ENCODE measurements at places on chromosomes 7 and 10.

GRCh38 chr7:152336754-152337368 lies 98.9 kb downstream of the KMT2C start:
- no peak for DNase-seq

GRCh38 chr10:104505521-104506042 lies 135.5 kb upstream of the SORCS3 start:
- no peak for DNase-seq

- DNase-seq: no peak
These were observed 335.1 kb downstream of the XPNPEP1 start for GRCh38 chr10:109588259-109588658.

GRCh38 chr7:108294595-108294994 lies 161.6 kb downstream of the NRCAM start:
- no peak for DNase-seq

GRCh38 chr10:11451640-11452260 lies 159.7 kb downstream of the USP6NL start:
- no peak for DNase-seq

DNA sequence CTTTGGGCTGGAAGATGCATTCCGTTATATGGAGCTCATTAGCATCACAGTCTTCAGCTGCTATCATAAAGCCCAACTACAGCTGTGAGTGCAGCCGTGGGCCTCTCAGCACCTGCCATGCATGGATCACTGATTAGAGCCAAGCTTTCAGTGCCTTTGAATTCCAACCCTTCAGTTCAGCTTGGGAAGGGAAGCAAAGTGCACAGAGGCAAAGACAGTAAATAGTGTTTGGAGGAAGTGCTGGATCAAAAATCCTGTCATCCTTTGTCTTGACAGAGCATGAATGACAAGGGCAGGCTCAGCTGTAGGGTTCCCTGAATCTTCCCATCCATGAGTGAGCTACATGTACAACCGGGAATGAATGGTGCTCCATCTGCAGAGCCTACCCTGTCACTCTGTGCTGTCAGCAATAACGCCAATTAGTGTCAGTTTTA lies 153.7 kb downstream of the DNAJB9 start:
- DNase-seq: peak; percentile 7

DNA sequence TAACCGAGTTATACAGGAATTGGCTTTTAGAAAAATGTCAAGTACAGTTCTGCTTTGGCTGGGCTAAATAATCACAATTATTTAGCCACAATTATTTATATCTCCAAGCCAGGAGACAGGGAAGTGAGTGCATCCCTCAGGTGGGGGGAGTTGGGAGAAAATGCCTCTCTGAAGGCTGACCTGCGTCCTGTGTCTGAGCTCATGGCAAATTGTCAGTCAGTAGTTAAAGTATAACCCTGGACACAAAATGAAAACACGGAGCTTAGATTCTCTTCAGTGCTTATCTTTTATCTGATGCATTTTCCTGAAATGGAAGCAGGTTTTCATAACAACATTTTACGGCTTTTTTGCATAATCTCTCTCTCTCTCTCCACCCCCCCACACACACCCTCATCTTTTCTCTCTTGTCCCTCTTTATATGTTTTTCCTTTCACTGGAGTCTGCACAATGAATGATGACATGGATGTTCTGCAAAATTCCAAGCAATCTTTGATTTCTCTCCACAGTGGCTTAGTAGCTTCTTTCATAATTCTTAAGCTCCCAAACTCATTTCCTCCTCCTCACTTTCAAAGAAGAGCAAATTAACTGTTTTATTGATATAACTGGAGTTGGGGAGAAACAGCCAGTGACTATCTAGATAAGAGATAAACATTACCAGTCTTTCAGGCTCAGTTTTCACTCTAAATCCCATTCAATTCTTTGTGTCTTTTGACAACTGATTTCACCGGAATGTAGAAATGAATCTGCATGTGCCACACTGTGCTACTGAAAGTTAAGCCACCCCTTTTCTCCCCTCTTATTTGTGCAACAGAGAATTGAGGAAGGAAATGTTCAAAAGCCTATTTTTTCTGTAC lies 521.4 kb upstream of the GHITM start:
- DNase-seq: no peak

DNA sequence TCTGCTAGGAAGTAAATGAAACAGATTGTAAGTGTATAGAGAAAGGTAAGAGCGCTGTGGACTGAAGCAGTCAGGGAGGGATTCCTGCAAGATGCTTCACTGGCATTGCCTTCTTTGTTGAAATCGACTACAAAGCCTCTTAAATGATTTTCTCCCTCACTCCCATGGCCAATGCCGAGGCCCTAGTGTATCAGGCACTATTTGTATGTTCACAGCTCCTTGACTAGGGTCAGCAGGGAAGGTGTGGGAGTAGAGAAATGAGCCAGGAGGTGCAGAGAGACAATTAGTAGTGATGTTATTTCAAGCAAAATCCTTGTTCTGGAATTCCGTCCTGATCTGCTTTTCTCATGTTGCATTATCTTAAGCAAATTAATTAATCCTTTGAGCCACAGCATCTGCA lies 22.9 kb upstream of the DUSP5 start:
- DNase-seq: no peak

- no peak for DNase-seq
These were observed 16.3 kb downstream of the BRI3 start for GRCh38 chr7:98297626-98298286.

DNA sequence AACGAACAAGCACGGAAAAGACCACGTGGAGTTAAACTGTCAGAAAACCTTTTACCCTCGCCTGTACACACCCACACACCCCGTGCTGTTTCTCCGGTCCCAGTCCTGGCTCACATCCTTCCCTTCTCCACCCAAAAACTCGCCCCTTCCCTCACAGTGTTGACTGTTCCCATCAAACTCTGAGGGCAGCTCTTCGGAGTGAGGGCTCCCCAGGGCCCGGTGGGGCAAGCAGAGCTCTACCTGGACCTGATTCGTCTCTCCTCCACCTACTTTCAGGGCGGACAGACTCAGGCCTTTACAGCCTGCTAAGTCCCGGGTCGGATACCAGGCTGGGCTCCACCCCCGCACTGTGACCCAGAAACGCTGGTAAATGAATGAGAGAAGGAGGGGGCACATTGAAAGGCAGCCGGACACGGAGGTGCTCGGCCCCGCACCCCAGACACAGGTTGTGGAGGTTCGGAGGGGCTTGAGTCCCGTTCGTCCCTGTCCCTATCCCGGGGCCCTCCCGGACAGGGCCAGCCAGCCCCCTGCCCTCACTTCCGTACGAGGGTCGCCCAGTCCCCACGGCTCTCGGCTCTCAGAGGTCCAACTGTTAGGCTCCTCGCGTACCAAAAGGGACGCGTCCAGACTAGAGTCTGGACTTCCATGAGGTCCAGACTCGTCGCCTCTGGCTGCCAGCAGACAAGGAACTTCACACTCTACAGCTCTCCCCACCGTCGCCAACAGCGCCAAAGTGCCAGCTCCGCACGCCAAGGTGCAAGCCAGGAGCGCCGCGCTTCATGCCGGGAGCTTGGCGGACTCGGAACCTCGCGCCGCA lies 31.7 kb upstream of the ASL start:
- DNase-seq: no peak

- DNase-seq: no peak
These were observed 78.0 kb downstream of the WDR37 start for GRCh38 chr10:1134156-1134555.

DNA sequence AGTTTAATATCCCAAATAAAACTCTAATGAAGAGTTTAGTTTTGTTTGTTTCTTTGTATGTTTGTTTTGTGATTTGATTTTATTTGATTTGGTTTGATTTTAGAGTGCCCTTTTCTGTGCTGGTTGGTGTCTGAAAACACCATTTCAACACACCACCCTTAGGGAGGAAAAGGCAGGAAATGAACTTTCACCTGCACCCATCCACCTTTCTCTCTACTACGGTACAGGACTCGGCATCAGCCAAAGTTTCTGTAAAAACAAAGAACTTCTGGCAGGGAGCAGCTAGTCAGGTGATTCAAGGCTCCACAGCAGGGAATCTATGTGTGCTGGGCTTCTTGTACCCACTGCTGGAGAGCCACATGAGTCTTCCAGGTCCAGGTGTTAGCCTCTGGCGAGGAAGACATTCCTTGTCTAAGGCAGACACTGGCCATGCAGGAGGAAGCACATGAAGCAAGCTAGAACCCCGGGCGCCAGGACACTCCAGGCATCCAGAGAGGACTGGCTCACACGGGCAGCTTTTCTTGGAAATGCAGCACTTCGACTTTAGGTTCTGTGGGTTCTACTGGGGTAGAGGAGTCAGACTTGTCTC lies 22.1 kb upstream of the STK17A start:
- DNase-seq: no peak

DNA sequence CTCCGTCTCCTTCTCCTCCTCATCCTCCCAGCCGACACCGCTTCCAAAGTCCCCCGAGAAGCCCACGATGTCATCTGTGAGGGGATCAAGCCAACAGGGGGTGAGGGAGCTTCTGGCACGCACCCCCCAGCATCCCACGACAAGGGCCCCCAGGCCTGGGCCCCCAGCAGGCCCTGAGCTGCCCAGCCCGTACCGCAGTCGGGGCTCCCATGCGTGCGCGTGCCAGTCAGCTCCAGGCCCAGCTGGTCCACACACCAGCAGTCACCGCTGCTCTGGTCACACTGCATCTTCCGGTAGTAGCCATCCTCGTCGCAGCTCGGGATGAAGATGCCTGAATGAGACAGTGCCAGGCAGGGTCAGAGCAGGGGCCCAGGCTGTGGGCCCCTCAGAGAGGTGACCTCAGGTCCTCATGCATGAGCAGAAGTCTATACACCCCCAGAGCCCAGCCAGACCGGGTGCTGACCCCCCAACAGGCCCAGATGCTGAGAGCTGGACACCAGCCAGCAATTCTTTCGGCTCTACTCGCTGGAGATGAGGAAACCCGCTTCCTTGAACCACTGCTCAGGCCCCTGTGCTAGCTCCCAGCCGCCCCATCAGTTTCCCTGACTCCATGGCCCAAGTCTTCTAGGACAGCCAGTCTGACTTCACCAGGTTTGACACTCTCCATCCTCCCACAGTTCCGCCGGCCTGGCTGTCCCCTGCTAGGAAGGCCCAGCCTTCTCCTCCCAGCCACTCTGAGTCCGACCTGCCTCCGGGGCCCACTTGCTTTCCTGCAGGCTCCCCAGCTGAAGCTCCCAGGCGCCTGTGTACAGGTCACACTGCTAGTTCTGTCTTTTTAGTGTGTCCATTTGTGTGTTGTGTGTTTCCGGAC lies 25.3 kb downstream of the SPOCK2 start:
- DNase-seq: no peak

DNA sequence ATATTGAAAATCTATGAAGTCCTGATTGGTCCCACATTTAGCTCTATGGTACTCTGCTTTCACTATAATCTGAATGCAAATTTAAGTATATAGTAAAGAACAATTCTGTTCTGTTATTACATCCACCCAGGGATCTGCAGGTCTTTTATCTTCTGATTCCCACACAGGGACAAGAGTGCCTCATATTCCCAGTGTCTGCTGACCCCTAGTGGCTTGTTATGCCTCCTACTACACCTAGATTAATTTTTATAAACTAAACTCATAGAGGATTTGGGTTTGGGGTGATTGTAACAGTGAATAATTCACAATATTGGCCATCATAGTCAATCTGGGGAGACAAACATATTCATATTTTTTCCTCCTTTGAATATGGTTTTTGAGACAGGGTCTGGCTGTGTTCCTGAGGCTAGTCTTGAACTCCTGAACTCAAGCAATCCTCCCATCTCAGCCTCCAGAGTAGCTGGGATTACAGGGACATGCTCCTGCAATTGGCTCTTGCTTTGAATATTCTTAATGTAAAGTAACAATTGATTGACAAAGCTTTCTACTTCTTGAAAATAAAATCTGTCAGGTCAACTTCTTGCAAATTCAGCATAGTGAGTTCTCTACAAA lies 282.1 kb downstream of the KCND2 start:
- peak; percentile 27 for DNase-seq

GRCh38 chr10:80090121-80090520 lies 11.7 kb downstream of the TMEM254 start:
- no peak for DNase-seq

DNA sequence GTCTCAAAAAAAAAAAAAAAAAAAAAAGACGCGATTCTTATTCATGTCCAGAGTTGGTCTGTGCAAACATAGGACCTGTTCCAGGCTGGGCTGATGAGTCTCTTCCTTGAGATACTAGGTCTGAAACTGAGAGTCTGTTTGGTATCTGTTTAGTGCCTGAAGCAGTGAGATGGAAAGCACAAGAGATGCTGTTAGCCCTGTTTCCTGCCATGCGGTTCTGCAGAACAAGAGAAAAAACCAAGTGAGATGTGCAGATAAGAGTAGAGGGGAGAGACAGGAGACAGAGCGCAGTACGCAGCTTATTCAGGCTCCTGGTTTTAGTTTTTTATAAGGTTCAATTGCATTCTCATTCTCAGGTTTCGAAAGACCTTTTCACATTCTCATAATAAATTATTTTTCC lies 85.8 kb upstream of the PRKCQ start:
- no peak for DNase-seq

GRCh38 chr10:9097991-9098306 lies 1043.5 kb downstream of the GATA3 start:
- no peak for DNase-seq

DNA sequence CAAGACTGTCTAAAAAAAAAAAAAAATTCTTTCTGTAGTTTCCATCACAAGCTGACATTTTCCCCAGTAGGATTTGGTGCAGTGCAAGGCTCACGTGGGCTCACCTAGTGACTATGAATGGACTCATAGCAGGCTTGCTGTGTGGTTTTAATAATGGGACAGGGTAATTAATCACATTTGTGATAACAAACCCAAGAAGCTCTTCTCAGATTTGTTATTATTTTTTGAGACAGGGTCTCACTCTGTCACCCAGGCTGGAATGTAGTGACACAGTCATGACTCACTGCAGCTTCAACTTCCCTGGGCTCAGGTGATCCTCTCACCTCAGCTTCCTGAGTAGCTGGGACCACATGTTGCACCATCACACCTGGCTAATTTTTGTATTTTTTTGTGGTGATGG lies 40.0 kb downstream of the NACAD start:
- DNase-seq: no peak

- DNase-seq: no peak
These were observed 77.6 kb upstream of the SFMBT2 start for GRCh38 chr10:7488418-7488829.

DNA sequence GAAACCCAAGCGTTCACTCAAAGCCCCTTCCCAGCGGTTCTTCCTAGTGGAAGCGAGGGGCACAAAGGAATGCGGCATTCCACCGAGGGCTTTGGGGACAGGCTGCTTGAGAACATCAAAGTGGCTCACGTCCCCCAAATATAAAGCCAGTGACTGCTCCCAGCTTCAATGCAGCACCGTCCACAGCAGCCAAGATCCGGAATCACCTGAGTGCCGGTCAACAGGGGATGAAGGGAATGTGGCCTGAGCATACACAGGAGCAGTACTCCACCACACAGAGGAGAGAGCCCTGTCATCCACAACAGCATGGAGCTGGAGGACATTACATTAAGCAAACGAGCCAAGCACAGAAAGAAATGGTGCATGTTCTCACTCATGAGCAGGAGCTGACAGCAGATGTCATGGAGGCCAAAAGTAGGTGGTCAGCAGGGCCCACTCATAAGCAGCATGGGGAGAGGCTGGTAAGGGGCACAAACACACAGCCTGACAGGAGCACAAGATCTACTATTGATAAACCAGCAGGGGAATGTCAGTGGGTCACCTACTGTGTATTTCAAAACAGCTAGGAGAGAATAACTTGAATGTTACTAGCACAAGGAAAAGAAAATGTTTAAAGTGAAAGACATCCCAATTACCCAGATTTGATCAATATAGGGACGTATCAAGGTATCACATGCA lies 79.5 kb downstream of the DIP2C start:
- no peak for DNase-seq

- no peak for DNase-seq
These were observed 87.8 kb upstream of the RHEB start for GRCh38 chr7:151607464-151607867.

Measured in NCI-H187 treated with DMSO at 0.1 percent for 48 hours (cell line).